ENCODE measurements at places on chromosomes 4 and X.

GRCh38 chrX:2449135-2449886 is 51.5 kb downstream of the DHRSX start:
- no peak for DNase-seq

DNA sequence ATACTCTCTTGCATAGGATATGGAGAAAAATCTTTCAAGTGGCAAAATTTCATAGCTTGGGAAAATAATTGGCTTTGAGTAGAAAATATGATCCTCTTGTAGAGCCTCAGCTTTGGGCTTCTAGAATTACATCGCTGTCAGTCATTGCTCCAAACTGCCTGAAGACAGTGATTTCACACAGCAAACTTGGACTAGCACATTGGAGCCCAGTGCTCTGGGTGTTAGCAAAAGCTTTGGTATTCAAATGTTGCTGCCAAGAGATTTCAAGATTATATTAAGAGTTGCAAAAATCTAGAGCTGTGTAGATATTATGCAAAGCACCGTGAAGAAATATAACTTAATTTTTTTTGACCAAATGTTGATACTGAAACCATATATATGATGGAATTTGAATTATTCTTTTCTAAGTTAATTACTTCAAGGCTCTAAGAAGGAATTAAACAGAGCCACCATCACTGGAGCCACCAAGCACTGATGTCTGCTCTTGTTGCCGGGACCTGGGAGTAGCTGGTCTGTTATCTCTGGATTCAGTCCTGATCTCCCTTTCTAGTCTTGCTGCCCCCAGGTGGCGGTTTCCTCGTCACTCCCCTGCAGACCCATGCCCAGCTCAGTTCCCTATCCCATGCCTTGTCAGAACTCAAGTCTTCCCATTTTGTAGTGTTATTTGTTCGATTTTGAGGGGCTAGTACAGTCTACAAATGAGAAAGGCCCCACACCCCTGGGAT is 260.7 kb upstream of the SFRP2 start:
- DNase-seq = no peak

- DNase-seq = no peak
Observed at GRCh38 chr4:10205223-10205622, 88.6 kb upstream of the WDR1 start.

- DNase-seq = no peak
Observed at GRCh38 chr4:85482010-85482738, 7.2 kb downstream of the ARHGAP24 start.

GRCh38 chr4:183936574-183937345 is 31.7 kb downstream of the STOX2 start:
- DNase-seq = no peak

GRCh38 chr4:152039023-152039481 is 278.2 kb upstream of the GATB start:
- DNase-seq = no peak

- no peak for DNase-seq
Observed at GRCh38 chr4:11605597-11605996, 176.9 kb upstream of the HS3ST1 start.

DNA sequence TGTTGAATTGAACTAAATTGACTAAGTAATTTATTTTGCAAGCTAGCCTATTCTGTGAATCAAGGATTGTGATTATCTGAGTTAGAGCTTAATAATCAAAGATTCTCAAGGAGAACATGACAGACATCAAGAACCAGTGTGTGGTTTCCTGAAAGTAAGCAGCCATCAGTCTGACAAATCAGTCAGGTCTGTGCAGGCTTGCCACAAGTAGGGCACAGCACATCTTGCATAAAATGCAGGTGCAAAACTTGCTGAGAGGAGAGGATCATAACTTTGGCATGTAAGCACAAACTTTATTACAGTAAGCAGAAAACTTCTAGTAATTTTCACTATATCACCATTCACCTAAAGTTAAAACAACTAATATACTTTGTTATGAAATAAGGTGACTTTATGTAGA is 22.5 kb downstream of the FAM241A start:
- DNase-seq = no peak

DNA sequence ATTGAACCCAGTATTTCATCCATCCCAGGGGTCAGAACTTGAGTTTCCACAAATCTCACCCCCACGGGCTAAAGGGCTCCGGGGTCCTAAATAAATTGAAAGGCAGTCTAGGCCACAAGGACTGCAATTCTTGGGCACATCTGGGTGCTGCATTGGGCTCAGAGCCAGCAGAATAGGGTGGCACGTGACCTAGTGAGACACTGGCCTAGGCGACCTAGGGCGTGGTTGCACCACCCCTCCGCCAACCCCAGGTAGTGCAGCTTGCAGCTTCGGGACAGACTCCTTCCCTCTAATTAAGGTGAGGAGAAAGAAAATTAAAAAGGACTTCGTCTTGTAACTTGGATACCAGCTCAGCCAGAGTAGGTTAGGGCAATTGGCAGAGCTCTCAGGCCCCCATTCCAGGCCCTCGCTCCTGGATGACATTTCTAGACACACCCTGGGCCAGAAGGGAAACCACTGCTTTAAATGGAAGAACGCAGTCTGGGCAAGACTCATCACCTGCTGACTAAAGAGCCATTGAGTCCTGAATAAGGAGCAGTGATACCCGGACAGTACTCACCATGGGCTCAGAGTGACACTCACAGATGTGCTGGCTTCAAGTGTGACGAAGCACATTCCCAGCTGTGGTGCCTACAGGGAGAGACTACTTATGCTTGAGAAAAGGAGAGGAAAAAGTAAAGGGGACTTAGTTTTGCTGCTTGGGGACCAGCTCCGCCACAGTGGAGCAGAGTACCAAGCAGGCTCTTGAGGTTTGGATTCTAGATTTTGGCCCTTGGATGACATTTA is 735.4 kb downstream of the FSTL5 start:
- no peak for DNase-seq

DNA sequence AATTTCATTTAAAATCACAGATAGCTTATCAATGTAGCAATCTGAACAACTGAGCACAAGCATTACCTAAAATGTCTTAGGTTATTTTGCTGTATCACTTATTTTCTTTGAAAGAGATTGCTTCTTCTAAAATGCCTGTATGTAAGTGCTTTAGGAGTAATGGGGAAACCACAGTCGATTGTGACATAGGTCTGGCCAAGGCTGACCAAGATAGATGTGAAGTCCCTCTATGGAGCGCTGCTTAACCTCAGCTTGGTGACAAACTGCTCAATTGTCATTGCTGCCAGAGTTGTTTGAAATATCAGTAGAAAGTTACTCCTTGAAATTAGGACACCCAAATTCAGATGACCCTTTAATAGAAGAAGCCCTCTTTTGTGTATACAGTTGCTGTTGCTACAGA is 401.9 kb upstream of the NDST4 start:
- DNase-seq = no peak

DNA sequence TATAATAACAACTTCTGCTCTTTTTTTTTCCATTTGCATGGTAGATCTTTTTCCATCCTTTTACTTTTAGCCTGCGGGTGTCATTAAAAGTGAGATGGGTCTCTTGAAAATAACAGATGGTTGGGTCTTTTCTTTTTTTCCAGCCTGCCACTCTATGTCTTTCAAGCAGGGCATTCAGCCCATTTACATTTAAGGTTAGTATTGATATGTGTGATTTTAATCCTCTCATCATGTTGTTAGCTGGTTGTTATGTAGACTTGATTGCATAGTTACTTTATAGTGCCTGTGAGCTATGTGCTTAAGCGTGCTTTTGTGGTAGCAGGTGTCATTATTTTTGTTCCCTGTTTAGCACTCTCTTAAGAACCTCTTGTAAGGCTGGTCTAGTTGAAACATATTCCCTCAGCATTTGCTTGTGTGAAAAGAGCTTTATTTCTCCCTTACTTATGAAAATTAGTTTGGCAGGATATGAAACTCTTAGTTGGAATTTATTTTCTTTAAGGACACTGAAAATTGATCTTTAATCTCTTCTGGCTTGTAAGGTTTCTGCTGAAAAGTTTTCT is 326.1 kb downstream of the SH3BGRL start:
- DNase-seq = no peak

DNA sequence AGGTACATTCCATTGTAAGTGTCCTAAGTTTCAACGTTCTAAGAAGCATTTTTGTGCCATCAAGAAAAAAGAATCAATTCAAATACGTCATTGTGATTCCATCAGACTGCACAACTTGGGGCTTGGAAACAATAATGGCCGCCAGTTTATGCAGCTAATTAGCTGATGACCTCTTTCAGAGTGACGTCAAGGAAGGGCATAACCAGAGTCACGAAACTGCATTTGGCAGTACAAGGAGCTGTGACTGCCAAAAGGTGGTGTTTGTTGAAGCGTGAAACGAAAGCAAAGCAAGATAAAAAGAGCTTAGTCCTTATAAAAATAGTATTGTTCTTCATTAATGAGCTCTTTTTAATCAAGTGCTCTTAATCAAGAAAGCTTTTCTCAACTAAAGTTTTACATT is 81.1 kb upstream of the SH3RF1 start:
- no peak for DNase-seq

DNA sequence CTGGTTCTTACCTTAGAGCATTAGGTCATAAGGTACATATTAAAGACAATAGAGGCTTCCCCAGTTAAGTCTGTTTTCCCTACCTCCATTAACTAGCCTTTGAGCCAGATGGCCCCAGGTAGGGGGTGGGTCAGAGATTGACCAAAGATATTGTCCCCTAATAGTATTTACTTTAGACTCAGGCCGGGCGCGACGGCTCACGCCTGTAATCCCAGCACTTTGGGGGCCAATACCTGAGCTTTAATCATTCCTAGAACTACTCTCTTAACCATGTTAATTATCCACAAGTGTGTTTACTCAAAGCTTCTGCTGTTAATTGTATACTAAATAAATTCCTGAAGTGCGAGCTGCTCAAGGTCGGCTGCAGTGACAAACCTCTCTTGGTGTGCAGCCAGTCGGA is 28.0 kb upstream of the AMBN start:
- no peak for DNase-seq

DNA sequence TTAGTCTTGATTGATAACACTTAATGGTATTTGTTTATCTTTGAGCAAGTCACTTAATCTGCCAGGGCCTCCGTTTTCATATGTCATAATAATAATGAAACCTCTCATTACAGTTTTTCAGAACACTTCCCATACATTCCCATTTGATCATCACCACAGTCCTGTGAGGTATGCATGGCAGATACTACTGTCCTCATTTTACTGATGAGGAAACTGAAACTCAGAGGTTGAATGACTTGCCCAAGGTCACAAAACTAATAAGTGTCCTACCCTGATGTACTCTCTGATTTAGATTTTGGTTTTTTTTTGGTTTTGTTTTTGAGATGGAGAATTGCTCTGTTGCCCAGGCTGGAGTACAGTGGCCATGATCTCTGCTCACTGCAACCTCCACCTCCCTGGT is 25.7 kb downstream of the ZFX start:
- DNase-seq = no peak

DNA sequence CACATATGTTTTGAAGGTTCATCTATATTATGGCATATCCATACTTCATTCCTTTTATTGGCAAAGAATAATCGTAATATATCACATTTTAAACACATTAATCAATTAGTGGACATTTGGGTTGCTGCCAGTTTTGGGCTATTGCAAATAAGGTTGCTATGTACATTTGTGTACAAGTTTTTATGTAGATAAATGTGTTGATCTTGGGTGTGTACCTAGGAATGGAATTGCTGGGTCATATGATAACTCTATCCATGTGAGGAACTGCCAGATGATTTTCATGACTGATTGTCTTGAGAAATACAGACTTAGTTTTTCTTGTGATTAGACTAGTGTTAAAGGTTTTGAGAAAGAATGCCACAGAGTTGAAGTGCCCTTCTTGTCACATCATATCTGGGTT is 99.2 kb upstream of the RAB40AL start:
- DNase-seq = no peak

DNA sequence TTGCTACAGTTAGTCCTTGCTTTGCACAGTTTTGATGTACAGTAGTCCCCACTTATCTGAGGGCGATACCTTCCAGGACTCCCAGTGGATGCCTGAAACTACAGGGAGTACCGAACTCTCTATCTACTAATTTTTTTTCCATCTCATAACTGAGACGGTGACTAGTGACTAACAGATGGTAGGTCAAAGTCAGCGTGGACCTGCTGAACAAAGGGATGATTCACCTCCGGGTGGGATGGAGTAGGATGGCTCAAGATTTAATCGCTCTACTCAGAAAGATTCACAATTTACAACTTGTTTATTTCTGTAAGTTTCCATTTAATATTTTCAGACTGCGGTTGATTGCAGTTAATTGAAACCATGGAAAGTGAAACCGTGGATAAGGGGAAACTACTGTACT is 655.8 kb downstream of the ZNF674 start:
- no peak for DNase-seq

- DNase-seq = peak; percentile 83
Observed at GRCh38 chrX:87409113-87409841, 108.3 kb upstream of the KLHL4 start.

- DNase-seq = no peak
Observed at GRCh38 chrX:9327747-9328145, 137.1 kb upstream of the TBL1X start.

GRCh38 chr4:28435314-28435713 is 1574.7 kb downstream of the STIM2 start:
- no peak for DNase-seq

DNA sequence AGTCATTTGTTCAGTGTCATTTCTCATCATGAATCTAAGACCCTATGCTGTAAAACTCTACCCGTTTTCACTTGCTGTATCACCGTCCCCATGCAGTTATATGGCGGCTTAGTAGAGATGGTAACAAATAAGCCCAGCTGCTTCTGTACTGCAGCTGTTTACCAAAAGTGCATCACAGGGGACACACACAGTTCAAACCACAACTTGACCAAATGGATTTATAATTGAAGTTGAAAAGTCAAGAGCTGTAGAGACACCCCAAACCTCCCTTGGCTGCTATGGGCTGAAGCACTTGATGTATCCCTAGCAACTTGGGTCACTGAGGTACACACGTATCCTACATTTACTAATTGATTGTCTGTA is 219.0 kb upstream of the FGF13 start:
- DNase-seq = no peak

GRCh38 chr4:71833232-71833900 is 49.5 kb upstream of the GC start:
- DNase-seq = no peak

- no peak for DNase-seq
Observed at GRCh38 chrX:118272242-118272641, 73.7 kb upstream of the WDR44 start.

- no peak for DNase-seq
Observed at GRCh38 chr4:75141162-75141561, 208.2 kb downstream of the PARM1 start.

DNA sequence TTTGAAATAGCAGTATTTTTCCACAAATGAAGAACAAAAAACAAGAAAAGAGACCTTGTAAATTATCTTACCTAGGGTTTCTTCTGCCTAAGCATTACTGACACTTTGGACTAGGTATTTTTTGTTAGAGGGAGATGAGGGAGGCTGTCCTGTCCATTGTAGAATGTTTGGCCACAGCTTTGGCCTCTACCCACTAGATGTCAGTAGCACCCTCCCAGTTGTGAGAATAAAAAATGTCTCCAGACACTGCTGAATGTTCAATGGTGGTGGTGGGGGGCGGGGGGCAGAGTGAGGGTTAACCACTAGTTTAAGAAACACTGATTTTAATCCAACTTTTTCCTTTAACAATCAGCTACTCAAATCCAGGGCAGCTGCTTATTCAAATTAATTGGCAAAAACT is 25.8 kb downstream of the OTUD4 start:
- DNase-seq = no peak

GRCh38 chr4:79155336-79155735 is 170.5 kb downstream of the NAA11 start:
- DNase-seq = no peak
